GM04504 (cell line): ENCODE measurements at places on chromosomes 4 and X.
A peak's percentile ranks its signal among the peaks of the same experiment; 100 is the strongest.

DNA sequence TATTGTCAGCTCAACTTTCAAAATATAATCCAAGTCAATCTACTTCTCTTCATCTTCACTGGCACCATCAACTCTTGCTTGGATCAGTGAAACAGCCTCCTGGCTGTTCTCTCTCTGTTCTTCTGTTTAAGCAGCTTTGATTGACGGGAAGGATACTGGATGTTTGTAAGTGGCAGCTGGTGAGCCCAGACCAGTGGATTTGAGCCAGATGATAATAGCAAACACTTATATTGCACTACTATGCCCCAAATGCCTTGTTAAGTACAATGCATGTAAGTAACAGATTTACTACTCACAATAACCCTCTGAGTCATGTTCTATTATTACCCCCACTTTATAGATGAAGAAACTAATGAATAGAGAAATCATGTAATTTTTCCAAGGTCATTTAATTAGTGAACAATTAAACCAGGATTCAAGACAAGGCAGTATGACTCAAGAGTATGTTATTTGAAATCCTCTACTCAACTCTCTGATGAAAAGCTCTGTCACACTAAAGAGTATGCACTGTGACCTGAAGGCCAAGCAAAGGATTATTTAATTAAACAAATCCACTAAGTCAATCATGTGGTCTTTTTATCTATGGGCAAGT is 44.8 kb downstream of the SPANXN3 start:
- DNase-seq = no peak

- peak; percentile 64 for DNase-seq
These were observed 30.9 kb downstream of the RASSF6 start for GRCh38 chr4:73589261-73589847.

DNA sequence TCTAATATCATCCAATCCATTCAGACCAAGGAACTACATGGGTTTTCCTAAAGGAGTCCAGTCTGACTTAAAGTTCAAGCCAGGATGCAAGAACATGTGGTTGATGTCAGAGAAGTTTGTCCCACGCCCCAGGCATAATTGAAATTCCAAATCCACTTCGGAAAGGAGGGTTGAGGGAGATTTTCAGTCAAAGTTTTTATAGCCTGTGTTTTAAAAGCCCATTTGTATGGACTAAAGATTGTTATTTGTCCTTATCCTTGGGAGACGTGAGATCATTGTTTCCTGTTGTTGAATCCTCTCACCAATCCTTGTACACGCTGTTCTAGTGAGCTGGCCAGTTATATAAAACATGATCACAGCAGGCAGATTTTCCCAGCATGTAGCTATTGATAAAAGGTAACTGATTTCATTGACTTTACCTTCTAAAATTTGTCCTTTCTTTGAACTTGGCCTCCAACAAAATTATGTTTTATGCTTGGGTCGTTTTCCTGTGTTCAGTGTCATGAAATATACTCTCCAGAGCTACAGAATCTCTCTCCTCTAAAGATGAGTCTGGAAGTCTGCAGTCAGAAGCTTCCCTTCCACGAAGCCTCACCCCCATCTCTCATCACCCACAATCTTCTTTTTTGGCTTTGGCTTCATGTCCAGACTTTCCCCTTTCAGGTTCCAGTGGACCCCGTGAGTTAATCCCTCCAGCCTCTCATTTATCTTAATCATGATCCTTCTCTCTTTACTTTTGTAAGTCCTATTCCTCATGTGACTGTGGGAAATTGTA is 92.9 kb downstream of the ATP10D start:
- peak; percentile 21 for DNase-seq

DNA sequence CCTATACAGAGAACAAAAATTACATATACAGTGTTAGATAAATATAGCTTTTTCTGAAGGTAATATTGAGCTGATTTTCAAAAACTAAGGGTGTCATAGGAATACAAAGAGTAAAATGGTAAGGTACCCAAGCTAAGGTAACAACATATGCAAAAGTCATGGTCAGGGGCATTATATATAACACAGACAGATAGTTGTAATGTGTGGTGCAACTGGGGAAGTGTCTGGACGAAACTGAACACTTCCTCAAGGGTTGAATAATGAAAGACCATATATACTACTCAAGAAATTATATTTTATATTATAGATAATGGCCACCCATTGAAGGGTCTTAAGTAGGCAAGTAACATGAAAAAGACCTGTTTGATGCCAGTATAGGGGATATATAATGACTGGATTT is 262.1 kb upstream of the CXXC4 start:
- no peak for DNase-seq

DNA sequence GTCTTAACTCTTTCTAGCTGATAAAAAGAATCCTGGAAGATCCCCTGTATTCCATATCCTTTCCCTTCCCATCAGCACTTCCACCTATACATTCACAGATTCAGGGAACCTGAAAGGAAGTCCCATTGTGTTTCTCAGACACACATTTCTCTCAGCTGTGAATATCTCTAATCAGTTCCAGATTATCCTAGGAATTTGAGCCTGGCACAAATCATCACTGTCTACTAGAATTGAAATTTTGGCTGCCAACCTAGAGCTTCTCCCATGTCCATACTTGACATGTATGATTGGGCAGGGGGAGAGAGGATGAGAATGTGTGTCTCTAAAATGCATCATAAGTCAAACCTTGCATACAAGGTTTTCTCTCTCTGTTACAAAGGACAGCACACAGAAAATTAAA is 53.1 kb downstream of the NDST3 start:
- DNase-seq = no peak

DNA sequence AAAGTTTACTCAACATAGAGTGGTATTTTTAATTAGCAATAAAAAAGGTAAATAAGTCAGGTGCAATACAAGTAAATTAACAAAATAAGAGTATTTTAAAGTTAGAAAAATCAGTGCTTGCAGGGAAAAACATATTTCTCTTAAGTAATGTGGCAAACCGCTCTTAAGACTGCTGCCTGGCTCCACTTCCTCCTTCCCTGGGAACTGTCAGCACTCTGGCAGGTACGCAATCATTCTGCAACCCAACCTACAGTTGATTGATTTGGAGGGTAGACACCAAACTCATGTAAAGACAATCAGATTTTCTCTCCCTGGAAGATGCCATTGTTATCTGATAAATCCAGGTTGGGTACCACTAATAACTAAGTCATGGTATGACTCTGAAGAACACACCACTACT is 63.9 kb downstream of the PPP3CA start:
- DNase-seq = no peak

DNA sequence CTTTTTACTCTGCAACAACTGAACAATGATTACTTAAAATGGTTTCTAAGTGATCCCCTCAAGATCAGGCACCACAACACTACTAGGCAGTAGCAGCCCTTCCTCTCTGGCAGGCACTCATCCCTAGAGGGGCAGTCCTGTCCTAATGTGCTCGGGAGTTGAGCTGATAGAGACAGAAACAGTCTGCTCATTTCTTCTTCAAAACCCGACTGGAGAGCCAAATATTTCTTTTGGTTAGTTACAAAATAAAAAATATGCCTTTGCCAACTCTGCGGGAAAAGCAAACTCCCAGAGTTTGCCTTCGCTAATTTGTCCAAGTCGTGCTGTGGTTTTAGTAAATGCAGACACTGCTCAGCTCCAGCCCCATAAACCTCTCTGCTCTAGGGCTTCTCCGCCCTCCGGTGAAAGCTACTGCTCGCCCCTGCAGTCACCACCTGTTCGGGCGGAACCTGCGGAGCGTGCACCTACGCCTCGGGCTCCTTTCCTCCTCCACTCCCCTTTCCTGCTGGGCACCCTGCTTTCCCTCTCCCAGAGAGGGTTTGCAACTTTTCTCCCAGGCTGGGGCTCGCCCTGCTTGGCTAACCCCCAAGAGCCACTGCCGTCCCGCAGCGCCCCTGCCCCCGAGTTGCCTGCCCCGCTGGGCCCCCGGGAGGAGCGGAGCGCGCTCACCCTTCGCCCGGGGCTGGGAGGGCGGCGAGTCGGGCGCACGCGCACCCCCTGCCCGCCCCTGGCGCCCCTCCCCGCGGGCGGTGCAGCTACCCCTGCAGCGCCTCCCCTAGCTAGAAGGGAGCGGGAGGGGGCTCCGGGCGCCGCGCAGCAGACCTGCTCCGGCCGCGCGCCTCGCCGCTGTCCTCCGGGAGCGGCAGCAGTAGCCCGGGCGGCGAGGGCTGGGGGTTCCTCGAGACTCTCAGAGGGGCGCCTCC is at the start of gene NPNT:
Gene NPNT, plus strand, starts transcription at position 812 of the 923 bp plus-strand sequence. CDS start 182 bp downstream, outside the sequence.
- no peak for DNase-seq

- DNase-seq = no peak
These were observed 1.3 kb upstream of the PDHA1 start for GRCh38 chrX:19342331-19342906.

DNA sequence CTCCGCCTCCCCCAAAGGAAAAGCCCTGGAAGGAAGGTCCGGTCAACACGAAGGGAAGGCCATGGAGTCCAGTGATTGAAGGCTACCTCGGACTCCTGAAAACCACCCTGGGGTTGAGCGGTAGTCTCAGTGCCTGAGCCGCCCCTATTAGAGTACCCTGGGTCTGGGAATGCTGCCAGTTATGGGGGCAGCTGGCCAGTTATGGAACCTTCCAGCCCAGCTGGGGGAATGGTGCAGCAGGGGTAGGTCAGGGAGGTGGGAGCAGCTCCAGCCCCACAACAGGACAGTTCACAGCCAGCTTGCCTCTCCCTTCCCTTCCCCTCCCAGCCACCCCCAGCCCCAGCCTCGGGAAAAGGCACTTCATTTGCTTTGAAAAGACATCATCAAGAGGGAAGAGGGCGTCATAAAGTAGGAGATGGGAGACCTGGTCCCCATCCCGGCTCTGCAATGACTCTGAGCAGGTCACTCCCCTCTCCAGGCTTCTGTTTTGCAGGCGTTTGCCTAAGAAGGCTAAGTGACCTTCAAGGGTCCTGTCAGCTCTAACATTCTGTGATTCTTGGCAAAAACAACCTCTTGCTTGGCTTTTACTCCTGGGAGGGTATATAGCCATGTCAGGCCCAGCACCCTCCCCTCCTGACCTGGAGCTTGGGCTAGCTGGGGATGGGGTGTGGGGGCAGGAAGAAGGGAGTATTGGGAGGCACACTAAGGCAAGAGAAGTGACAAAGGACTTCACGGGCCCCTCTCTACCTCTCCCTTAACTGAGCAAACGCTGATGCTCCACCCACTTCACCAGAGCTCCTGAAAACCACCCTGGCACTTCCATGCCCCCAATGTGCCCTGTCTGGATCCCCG is 8.0 kb downstream of the APLN start:
- DNase-seq = no peak

DNA sequence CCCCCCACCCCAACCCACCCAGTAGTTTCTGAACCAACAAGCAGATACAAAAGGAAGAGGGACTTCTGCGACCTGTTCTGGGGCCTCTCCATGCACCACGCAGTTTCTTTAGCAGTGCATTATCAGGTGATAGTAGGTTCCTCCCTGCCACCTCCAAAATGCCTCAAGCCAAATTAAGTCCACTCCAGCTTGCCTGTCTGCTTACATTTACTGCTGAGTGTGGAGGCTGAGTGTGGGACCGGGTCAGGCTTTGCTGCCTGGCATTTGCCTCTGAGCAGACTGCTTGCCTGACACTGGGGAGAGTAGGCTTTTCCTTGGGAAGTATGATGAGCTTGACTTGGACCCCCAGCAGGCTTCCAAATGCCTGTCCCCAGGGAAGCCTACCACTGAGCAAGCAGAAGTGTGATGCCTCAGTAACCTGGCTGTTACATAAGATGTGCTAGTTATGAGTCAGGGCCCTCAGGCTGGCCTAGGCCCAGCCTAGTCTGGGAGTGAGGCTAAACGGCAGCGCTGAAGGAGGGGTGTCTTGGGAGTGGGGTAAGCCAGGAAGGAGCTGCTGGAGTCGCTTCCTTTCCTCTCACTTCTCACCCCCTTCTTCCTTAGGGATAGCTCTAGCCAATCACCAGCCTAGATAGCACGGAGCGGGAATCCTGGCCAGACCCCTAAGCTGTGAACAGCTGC is 9.0 kb downstream of the TSC22D3 start:
- DNase-seq = no peak

DNA sequence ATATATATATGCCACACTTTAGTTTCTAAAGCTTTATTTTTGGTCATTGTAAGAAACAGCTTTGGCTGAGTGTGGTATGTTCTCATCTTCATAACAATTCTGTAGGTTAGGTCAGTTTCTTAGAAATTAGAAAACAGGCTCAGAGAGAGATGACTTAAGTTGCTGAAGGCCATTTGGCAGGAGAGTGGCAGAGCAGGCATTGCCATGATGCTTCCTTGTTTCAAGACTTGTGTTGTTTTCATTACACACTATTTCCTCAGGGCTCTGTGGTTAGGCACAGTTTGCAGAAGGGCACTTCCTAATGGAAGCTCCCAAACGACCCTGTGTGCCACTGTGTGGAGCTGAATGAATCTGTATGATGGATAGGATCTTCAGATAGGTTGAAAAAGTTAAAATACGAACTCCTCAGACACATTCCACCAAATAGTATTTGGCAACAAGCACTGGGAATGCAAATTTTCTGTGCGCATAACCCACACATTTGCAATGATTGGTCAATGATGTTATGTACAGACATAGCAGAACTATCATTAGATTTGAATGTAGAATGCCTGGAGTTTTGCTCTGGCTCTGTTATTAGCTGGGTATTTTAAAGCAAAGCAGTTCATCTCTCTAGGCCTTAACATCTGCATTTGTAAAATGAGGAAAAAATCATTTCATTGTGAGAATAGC is 274.3 kb upstream of the HS3ST1 start:
- DNase-seq = no peak

DNA sequence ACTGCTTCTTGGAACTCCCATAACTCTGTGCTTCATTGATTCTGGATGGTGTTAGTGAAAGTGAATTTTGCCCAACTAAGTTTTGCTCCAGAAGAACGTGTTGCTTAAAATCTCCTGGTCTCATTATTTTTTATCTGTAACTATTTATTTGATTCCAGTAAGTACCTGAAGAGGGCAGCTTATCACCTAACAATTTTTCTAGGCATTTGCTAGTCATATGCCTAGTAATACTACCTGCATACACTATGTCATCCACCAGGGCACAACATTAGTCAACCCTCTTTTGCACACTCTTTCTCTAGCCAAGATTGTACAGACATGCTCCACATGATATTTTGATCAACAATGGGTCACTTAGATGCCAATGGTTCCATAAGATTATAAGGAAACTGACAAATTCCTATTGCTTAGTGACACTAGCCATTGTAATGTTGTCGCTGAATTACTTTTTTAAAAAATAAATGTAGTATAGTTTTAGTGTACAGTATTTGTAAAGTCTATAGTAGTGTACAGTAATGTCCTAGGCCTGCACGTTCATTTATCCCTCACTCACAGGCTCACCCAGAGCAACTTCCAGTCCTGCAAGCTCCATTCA is 499.9 kb upstream of the AADAT start:
- no peak for DNase-seq

- DNase-seq = no peak
These were observed 82.5 kb downstream of the HPRT1 start for GRCh38 chrX:134542485-134542884.

DNA sequence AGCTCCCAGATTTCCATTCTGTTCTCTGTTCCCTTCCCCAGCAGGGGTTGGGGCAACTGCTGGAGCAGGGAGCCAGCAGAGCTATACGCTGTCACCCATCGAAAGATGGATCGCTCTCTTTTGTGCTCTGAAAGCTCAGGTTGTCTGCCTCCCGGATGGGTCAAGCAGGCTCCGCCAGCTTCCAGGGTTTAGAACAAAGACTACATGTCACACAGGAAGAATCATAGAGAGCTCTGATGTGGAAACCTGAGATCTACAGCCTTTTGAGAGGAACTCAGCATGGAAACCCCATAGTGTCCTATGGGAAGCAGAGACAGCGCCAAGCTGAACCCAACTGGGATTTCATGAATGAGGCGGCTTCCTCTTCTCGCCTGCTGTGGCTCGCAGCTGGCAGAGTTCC is 205.4 kb downstream of the HS3ST1 start:
- DNase-seq = no peak

- DNase-seq = no peak
These were observed 116.8 kb upstream of the SHISA3 start for GRCh38 chr4:42280327-42281095.
